ENCODE measurements at places on chromosomes 12 and 14.

DNA sequence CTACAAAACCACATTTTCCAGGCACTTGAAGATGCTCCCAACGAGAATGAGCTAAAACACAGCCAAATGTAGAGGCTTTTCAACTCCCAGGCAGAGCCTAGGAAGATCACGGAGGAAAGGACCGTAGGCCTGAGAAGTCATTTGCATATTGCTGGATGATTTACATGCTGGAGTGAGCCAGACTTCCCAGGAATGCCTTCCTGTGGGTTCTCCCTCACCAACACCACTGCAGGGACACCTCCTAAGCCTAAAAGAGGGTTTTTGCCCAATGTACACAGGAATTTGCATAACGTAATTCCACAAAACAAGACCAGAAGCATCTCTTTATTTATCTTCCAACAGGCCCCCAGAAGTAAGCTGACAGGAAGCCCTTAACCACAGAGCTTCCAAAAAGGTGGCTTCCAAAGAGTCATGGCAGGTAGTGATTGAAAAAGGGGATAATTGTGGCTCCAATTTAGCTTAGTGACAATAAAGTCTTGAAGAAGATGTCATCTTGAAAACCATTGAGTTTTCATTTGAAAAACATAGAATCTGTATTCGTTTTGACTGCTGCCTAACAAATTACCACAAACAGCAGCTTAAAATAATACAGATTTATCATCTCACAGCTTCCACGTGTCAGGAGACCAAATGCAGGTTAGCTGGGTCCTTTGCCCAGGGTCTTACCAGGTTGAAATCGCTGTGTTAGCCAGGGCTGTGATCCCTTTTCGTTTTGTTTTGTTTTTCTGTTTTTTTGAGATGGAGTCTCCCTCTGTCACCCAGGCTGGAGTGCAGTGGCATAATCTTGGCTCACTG, 116.2 kb downstream of the EGLN3 start:
- no peak for DNase-seq

DNA sequence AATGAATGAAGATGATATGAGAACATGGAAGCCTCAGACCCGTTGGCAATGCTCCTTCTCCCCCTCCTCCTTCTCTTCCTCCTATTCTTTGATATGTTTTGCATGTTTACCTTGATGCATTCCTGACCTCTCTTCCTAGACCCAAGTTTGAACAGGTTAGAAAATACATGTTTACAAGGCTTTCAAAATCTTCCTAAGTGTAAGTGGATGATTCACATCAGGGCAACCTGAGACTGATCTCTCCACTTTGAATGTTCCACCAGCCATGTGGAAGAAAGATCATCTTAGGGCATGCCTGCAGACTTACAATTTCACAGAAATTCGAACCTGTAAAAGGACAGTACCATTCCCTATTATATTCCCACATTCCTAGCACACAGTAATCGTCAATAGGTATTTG, 18.0 kb upstream of the LDHB start:
- no peak for DNase-seq

GRCh38 chr12:115473257-115473956, 789.4 kb upstream of the TBX3 start:
- DNase-seq = no peak

GRCh38 chr12:89351489-89352241, 636 bp downstream of the DUSP6 start:
- peak; percentile 37 for DNase-seq

GRCh38 chr14:96077983-96078624, 38.9 kb downstream of the C14orf132 start:
- no peak for DNase-seq

DNA sequence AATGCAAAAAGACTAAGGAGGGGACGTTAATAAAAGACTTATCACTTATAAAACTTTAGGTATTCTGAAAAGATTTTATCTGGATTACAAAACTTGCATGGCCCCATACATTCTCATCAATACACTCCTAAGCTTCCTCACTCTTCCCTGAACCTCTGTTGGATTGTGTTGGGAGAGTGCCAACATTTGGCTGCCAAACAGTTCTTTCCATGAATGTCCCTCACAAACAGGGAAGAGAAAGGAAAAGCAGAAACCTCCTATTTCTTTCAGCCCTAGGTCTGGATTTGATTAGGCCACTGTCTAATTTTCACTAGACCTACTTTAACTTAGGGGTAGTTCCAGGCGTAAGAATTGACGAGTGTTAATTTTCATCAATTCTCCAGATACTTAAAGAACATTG, 11.7 kb downstream of the PTHLH start:
- DNase-seq = no peak

- no peak for DNase-seq
These were observed 311.0 kb downstream of the NELL2 start for GRCh38 chr12:44565163-44565562.

DNA sequence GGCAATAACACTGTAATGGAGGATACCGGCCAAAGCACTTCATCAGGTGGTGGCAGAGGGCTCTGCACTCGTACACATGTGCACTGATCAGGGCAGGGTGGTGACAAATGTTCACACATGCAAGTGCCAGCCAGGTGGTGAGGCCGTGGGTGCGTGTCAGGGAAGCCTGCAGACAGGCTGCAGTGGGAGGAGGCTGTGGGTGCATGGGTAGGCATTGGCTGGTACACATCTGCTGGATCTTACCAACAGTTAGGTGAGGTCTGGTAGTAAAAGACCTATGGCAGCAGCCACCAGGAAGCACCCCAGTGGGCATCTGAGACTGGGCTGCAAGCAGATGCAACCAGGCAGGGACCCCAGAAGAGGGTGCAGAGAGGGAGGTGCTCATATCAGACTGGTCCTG, 65.3 kb downstream of the PDE6H start:
- no peak for DNase-seq
